Stimulated activated CD8-positive, alpha-beta memory T cell treated with anti-CD3 and anti-CD28 coated beads, Interleukin-7, amount 100 ng/mL, for 24 hours (primary cell): ENCODE measurements at places on chromosomes 2 and 18.

DNA sequence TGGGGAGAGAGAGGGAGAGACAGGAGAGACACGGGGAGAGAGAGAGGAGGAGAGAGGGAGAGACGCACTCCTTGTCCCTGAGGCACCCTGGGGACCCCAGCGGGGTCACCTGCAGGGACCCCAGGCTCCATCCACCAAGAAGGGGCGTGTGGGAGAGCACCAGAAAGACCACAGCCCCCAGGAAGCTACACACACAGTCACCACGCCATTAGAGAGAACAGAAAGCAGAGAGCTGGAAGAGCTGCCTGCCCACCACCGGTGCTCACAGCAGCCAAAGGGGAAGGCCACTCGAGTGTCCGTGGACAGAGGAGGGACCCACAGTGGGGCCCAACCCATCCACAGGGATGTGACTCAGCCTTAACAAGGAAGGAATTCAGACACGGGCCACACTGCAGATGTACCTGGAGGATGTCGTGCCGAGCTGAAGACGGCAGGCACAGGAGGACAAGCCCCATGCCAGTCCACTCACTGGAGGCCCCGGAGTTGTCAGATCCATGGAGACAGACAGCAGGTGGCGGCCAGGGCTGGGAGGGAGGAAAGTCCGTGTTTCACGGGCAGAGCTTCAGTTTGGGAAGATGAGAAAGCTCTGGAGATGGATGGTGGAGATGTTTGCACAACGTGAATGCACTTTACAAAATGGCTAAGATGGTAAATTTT lies 11.5 kb upstream of the NFATC1 start:
- no peak for DNase-seq

- no peak for DNase-seq
Observed at GRCh38 chr2:33014268-33014667, 67.5 kb downstream of the LTBP1 start.

GRCh38 chr2:20349513-20349921 lies 1.1 kb downstream of the PUM2 start:
- no peak for DNase-seq

- DNase-seq: no peak
Observed at GRCh38 chr2:170550501-170550900, 164.6 kb upstream of the SP5 start.

- DNase-seq: no peak
Observed at GRCh38 chr2:174602745-174603144, 5.1 kb upstream of the WIPF1 start.

DNA sequence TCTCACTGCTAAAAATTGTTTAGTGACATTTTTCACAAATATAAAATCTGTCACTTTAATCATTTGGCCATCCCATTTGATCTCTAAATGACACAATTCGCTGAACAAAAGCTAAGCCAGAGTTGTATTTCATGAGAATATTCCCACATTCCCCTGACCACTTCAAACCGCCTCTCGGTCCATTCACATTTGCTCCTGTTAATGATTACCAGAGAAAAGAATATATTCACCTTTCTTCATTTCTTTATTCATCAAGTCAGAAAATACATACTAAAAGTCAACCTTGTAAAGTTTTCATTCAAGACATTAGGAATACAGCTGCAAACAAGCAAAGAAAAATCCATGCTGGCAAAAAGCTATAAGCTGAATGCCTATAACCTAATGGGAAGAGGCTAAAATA lies 225.5 kb downstream of the DOK6 start:
- no peak for DNase-seq

DNA sequence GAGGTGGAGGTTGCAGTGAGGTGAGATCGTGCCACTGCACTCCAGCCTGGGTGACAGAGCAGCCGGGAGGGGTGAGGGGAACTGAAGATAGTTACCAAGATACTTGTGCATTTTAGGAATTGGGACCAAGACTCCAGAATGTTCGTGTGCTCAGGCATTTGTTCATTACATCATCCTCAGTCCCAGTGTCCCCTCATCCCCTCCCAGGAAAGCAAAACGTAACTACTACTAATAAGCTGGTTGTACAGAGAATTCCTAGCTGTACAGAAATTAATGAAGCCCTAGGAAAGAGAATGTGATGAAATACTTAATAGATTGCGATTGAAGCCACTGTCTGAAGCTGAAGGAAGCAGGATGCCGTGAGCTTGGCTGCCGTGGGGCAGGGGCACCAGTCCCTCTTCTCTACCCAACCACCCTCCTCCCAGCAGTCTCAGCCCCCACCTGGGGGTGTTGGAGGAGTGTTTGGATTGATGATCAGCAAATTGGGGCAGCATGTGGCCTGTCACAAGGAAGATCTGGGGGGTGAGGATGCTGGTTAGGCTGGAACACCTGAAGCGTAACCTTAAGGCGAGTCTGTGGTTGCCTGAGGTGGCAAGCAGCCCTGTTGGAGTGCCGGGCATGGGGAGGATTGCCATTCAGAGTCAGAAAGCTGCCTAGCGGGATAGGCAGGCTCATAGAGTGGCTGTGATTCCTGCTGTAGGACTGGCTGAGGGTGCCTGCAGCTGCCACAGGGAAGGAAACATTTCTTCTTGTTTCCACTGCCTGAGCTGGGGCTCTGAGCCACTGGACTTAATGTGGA lies 140.9 kb downstream of the SH3RF3 start:
- no peak for DNase-seq

DNA sequence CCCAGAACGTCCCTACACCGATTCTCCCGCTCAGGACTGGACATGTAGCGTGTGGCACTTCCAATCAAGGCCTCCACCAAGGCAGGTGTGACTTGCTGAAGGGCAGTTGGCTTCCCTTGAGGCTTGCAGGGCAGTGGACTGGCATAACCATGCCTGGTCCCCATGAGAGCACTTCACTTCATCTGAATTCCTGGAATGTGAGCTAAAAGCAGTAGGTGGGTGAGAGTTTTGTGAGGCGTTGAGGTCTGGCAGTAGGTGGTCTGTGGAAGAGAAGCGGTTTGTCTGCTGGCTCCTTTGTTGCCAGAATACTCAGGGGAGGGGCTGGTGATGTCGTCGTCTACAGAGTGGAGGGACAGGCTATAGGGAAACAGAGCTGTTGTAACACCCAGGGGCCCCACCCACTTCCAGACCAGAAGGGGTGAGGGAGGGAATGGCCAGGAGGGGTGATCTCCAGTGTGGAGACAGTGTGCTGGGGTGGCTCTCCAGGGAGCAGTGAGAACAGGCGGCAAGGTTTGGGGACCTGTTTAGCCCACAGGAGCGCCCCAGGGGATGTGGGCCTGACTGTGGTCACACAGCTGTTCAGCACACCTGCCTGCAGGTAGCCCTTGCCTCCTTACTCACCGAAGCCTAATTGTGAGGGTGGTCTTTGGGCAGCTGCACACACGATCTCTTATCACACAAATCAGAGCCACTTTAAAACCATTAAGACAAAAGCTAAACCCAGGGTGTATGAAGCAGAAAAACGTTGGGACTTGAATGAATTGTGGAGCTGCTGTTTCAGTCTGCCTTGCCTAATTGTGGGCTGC lies 21.5 kb upstream of the ALKAL2 start:
- no peak for DNase-seq

DNA sequence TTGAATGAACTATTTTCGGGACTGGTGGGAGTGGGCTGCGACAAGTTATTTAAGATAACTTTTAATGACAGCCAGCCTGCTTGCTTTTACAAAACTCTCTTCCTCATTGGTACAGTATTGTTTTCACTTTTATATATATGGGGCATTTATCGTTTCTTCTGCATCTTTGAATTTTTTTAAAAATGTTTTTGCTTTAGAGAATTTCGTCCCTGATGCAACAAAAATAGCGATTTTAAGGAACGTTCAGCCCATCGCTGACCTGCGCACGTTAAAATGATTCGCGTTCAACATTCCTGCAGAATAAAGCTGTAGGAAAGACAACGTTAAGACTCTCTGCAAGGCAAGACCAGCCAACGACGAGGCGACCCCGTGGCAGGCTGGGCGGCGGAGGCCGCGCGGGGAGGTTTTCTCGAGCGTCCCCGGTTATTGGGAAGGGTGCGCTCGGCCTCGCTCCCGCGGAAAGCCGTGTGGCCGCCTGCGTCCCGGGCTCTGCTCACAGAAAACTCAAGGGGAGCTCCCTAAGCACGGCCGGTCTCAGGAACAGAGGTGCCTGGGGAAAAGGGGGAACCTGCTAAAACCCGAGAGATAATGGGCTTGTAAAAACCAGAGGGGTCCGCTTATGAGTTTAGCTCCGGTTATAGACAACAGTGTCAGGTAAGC lies 3.0 kb downstream of the PAX8 start:
- DNase-seq: no peak

- DNase-seq: no peak
Observed at GRCh38 chr2:219916726-219917440, 289.5 kb downstream of the SLC4A3 start.

DNA sequence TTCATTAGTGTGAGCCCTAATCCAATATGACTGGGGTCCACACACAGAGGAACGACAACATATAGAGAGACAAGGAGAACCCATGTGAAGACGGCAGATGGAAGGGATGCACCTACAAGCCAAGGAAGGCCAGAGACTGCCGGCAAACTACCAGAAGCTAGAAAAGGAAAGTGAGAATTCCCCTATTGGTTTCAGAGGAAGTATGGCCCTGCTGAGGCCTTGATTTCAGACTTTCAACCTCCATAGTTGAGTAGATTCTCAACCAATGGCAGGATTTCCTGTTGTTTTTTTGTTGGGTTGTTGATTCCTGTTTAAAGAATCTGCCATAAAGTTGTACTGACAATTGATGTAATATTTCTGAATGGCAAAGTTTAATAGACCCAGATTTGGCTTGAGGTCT lies 241.5 kb downstream of the SATB2 start:
- no peak for DNase-seq

DNA sequence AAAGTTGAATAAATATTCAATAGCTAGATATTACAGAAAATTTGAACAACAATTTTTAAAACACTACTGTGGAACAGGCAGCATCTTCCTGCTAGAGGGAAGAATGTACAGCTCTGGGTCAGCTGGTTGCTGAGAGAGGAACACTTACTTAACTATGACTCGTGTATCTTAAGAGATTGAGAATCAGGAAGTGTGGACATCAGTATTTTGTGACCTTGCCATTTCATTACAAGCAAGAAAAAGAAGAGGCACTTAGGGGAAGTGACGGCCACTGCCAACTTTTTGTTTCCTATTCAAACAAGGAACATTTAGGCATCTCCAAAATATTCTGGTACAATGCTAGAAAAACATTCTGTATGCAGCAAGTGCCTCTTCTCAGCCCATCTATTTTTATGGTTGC lies 45.9 kb downstream of the ITPRID2 start:
- no peak for DNase-seq

- DNase-seq: no peak
Observed at GRCh38 chr18:47418746-47419145, 167.3 kb upstream of the SKOR2 start.

DNA sequence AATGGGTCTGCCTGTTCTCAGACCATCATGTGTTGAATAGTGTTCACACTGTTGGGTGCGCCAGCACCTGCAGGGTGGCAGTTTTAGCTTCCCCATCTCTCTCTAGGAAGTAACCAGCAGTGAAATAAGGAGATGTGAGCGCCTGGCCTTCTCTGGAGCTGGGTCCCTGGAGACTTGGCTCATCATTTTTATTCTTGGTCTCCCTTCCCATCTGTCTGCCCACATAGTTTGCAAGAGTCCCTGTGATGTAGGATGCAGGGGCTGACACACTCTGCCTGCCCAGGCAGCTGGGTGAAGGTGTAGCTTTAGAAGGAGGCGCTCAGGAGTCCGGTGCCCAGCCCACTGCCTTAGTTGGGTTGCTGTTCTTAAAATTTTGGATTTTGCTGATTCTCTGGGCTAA lies 172.2 kb downstream of the LDLRAD4 start:
- no peak for DNase-seq

DNA sequence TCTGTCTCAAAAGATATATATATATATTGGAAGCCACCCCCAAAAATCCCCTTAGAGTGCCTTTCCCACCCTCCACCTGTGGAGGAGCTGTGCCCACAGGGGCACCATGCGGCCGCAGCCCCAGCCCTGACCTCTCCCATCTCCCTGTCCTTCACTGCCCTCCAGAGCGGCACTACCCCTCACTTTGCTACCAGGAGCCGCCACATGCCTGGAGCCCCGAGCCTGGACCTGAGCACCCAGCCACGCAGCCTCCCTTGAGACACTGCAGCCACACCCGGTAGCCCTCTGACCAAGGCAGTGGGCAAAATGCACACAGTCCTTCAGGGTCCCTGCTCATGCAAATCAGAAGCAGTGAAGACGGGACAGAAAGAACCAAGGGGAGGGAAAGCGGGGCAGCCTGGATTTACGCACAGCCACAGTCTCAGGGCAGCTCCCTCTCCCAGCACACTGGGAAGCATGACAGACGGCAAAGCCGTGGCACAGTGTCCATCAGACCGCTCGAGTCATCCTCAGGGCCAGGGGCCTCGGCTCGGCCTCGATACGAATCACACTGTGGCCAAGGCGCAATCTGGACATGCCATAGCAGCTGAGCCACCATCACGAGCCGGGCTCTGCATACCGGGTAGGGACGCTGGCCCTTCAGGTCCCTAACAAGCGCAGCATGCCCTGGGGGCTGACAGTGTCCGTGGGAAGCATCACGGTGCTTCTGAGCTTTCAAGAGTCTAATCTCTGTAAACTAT lies 10.1 kb downstream of the HDAC4 start:
- no peak for DNase-seq

- DNase-seq: no peak
Observed at GRCh38 chr2:65057391-65058052, 1.3 kb downstream of the CEP68 start.

- DNase-seq: no peak
Observed at GRCh38 chr2:240136671-240137292, 677 bp upstream of the COPS9 start.
